Dorsolateral prefrontal cortex (tissue), 122 donors: ENCODE measurements at places on chromosomes 1 and 21.

DNA sequence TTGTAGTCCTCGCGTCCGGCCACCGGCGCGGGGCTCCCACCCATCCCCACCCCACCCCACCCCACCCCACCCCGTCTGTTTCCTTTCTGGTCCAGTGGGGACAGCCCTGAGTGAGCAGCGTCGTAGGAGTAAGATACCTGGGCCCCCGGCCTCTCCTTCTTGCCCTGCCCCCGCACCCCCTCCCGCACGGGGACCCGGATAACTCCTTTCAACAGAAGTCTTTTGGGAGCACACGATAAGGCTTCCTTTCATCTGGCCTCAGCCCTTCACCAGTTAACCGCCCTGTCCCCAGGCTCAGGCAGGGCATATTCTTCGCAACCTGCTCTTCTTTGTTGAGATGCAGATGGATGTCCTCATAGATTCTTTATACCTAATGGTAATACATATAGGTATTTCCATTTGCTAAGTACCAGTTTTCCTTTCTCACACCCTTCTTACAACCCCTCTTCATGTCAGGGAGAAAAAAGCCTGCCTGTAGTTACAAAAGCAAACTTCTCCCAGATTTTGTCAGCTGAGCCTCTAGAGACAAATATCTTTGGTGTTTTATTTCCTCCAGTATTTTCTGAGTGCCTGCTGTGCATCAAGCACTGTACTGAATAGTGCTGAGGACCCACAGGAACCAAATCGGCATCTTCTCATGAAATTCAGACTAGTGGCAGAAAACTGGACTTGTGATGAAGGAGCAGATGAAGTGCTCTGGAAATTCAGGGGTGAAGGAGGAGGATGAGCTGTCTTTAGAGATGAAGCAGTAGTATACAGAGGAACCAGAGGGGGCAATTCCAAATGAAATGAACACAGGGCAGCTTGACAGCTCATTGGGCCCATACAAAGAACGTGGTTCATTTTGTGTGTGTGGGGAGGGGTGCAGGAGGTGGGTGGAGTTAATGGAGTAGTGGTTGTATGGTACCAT is 33.6 kb downstream of the SLC2A1 start:
- DNase-seq: peak; percentile 40

DNA sequence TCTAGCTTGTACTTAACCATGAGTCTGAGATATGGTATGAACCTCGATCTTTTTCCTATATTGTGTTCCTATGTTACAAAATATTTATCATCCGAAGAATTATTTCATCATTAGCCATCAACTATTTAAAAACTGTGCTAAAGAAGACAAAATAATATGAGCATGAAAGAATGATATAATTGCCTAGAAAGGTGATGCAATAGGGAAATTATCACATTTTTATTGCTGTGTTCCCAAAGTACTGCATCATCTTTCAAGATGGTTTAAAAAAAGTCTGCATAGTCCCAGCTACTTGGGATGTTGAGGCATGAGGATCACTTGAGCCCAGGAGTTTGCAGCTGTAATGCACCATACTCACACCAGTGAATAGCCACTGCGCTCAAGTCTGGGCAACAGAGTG is 126.7 kb downstream of the APP start:
- DNase-seq: no peak

GRCh38 chr21:42489006-42489563 is 6.9 kb downstream of the RSPH1 start:
- no peak for DNase-seq

- DNase-seq: no peak
Observed at GRCh38 chr1:181972256-181972655, 89.3 kb downstream of the ZNF648 start.

DNA sequence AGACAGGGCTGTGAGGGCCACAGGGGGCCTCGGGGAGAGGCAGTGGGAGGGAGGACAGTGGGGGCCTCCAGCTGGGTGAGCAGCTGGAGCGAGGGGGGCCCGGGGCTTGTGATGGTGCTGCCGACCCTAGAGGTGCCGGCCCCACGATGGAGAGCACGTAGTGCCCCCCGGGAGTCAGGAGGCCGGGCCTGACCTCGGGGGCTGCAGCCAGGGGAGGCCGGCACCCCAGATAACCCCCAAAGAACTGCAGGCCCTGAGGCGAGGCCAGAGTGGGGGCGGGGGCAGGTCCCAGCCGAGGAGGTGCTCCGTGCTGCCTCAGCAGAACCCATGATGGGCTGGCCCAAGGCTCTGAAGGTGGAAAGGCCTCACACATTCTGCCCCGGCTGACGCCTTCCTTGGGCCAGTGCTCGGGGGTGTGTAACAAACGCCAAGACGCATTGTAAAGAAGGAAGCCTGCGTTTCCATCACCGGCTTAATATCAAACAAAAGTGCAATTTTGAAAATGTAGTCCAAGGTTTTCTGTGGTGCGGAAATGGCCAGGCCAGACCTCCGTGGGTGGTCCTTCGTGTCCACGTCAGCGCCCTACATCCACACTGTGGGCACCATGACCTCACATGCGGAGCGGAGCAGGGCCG is 55.2 kb downstream of the COL6A1 start:
- no peak for DNase-seq

GRCh38 chr1:44616991-44617702 is 57.1 kb downstream of the TMEM53 start:
- DNase-seq: no peak

GRCh38 chr1:117611894-117612483 is 6.1 kb downstream of the TENT5C start:
- DNase-seq: no peak

GRCh38 chr1:38084700-38085099 is 38.1 kb upstream of the POU3F1 start:
- DNase-seq: peak; percentile 45

- no peak for DNase-seq
Observed at GRCh38 chr1:206631085-206631509, 4.2 kb upstream of the DYRK3 start.

DNA sequence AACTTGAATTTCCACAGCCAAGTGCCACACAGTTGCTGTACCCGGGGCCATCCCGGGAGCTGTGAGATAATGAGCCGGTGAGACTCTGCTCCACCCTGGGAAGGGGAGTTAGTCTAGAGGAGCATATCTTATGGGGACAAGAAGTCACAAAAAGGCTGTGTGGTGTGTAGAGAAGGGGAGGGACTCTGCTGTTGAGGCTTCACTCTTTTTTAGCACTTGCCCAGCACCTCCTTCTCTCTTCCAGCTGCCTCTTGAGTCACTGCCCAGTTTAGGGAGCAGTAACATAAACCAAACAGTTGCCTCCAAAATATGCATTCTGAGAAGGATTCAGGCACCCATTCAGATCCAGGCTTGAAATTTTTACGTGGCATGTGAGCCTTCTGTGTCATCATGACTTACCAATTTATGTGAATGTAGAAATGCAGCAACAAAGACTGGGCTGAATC is 744 bp upstream of the WDR26 start:
- no peak for DNase-seq

DNA sequence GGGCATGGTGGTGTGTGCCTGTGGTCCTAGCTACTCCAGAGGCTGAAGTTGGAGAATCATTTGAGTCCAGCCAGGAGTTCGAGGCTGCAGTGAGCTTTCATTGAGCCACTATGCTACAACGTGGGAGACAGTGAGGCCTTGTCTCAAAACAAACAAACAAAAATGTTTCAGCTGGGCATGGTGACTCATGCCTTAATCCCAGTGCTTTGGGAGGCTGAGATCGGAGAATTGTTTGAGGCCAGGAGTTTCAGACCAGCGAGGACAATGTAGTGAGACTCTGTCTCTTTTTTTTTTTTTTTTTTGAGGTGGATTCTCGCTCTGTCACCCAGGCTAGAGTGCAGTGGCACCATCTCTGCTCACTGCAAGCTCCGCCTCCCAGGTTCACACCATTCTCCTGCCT is 5.0 kb upstream of the RPL5 start:
- no peak for DNase-seq

GRCh38 chr1:7607097-7607496 is 164.0 kb upstream of the VAMP3 start:
- DNase-seq: no peak

- no peak for DNase-seq
Observed at GRCh38 chr1:221724931-221725605, 16.8 kb downstream of the DUSP10 start.

- DNase-seq: no peak
Observed at GRCh38 chr1:90405726-90406125, 311.4 kb downstream of the BARHL2 start.

DNA sequence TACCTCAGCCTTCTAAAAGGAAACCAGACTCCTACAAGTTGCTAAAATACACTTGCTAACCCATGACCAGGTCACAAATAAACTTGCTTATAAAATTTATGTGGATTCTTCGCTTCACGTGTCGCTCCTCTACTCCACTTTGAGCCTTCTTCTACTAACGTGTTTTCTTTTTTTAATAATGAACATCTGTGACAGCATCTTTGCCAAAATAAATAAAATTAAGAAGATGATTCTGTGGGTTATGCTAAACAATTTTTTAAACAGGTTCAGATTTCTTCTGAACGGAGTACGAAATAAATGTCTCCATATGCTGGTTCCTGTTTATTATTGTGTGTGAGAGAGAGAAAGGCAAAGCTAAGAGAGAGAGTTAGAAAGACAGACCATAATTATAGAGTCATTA is 735.8 kb downstream of the LTN1 start:
- DNase-seq: no peak

GRCh38 chr1:222034790-222035189 is 292.9 kb upstream of the DUSP10 start:
- no peak for DNase-seq

GRCh38 chr1:14138687-14139086 is 438.7 kb downstream of the PRDM2 start:
- no peak for DNase-seq

DNA sequence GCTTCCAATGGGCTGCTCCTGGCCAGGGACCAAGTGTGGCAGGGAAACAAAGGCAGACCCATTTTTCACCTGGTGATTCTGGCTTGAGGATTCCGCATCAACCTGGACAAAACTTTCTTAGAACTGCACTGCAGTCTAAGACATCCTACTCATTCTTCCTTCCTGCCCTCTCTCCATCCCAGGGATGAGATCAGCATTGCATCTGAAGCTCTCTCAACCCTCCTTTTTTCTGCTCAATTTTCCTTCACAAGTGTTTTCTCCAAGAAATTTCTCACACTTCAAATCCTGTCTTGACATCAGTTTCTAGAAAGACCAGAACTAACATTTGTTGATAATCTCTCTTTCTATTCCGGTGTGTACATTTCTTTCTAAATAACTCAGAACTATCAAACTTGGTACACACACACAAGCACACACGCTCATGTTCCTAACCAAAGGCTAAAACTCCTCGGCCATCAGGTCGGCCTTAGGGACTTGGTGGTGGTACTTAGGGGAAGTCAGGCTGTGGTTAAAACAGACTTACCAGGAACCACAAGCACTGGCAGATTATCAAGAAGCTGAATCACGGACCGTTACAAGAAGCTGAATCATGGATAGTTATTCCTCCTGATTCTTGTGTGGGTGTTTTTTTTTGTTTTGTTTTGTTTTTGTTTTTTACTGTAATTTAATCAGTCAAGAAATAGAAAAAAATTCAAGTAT is 21.0 kb upstream of the CXADR start:
- no peak for DNase-seq

- DNase-seq: no peak
Observed at GRCh38 chr21:31457675-31458074, 113.6 kb upstream of the TIAM1 start.

DNA sequence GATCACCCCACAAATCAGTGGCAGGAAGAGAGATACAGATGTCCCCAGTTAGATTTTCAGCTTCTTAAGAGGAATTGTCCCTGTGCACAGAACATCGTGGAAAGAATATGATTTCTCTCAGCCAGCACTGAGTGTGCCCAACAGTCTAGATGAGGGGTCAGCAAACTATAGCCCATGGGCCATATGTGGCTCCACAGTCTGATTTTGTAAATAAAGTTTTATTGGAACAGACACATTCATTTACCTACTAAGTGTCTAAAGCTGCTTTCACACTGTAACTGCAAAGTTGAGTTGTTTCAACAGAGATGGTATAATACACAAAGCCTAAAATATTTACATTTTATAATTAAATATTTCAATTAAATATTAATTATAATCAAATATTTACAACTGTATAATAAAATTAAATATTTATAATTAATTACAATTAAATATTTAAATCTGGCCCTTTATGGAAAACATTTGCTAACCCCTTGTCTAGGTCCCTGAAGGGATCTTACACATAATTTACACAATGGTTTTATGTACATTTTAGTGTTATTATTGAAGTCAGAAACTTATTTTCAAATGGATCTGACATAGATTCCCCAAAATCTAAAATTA is 407.6 kb downstream of the PTPRU start:
- no peak for DNase-seq

GRCh38 chr1:8516793-8517556 is 199.1 kb downstream of the SLC45A1 start:
- DNase-seq: peak; percentile 60

DNA sequence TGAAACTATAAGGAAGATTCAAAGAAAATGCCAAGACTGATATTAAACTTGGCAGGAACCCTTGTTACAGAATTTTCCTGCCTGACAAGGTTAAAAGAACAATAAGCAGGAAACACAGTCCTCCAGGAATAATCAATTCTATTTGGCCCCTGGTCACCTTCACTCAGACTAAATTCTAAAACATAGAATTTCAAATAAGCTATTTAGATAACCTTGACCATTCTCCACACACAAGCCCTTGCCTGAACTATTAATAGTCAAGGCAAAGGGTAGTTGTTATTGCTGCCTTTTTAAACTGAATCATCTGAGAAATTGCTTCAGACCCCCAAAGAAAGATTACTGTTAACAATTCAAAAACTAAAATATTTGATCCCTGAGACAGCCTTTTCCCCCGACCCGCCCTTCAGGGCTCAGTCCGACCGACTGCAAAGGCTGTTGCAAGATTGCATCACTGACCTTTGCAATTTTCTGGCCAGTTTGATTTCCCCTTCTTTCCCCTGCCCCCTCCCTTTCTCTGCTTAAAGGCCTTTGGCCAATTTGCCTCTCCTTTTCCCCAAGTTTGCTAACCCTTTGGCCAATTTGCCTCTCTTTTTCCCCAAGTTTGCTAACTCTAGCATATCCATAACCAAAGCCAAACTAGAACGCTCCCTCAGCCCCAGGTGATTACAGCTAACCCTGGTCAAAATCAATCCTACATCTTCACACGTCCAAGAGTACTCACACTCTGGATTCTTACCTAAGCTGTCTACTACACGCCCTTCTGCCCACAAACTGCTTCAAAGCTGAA is 1.4 kb upstream of the G0S2 start:
- DNase-seq: no peak

- no peak for DNase-seq
Observed at GRCh38 chr1:195637539-195637938, 970.7 kb downstream of the KCNT2 start.

DNA sequence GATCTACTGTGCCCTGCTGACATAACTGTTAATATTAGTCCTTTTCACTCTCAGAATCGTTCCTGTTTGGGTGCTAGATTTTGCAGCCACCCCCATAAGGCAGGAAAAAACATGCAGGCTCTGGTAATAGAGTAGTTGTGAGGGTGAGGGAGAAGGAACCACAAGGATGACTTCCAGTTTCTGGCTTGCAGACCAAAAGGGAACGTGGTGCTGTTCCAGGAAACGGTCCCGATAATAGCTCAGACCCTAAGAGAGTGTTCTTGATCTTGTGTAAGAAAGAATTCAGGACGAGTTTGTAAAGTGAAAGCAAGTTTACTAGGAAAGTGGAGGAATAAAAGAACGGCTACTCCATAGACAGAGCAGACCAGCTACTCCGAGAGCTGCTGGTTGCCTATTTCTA is 50.7 kb upstream of the RHOU start:
- DNase-seq: no peak
